ELR (cell line): ENCODE measurements at places on chromosomes 7 and 10.

- DNase-seq: peak; percentile 19
Measured at GRCh38 chr10:78301891-78302738, 268.5 kb downstream of the RPS24 start.

DNA sequence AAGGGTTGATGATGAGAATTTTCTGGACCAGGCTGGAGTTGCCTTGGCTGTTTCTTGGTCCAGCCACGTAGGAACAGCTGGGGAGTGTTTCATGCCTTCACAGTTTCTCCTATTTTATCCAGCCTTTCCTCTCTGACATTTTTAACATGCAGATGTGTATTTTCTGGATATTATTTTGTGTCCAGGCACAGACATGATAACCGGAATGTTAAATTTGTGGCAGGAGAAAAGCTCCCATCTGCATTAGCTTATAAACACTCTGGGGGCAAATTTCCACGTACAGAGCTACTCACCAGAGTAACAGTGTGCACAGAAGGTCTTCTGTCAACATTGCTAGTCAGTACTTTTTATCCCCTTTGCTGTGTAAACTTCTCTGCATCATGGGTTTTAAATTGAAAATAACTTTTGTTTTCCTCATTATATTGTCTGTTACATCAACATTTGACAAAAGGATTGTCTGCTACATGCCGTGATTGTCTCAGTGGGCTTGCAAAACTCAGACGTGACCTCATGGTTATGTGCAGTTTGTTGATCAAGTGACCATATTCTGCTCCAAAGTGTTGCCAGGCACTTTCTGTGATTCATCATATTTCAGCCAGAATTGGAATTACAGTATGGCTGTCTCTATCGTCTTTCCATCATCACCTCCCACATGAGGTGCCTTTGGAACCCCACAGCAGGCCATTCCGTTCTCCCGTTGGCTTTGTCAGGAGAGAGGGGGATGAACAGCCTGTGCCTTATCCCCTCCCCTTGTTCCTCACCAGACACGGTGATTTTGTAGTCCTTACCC is 41.4 kb downstream of the INSYN2A start:
- no peak for DNase-seq

DNA sequence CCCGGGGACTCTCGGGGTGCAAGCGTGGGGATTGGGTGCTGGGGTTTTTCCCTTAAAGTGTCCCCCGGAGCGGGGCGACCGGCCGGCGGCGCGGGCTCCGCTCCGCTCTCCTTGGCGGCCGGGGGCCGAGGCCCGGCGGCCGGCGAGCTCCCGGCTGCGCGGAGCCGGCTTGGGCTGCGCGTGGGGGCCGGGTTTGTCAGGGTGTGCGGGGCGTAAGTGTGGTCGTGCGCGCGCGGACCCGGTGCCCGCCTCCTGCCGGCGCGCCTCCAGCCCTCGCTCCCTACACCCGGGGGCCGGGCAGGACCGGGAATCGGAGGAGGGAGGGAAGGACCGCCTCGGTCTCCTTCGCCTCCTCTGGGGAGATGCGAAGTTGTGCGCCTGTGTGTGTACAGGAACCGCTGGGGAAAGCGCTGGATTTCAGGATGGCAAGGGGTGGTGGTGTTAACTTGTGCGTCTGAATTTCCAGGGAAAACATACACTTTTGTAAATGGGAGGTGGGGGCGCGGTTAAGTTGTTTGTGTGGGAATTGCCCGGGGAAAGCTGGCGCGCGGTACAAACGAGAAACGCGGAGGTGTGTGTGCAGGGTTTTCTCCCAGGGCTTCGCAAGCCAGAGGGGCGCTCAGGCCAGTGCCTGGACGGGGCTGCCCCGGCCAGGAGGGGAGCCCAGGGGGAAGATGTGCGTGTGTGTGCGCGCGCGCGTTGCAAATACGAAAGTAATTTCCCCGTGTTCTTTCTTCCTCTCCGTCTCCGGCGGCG is 737 bp downstream of the ZMIZ1 start:
- peak; percentile 63 for DNase-seq

- peak; percentile 88 for DNase-seq
Measured at GRCh38 chr10:123808906-123809305, 82.7 kb downstream of the CPXM2 start.

DNA sequence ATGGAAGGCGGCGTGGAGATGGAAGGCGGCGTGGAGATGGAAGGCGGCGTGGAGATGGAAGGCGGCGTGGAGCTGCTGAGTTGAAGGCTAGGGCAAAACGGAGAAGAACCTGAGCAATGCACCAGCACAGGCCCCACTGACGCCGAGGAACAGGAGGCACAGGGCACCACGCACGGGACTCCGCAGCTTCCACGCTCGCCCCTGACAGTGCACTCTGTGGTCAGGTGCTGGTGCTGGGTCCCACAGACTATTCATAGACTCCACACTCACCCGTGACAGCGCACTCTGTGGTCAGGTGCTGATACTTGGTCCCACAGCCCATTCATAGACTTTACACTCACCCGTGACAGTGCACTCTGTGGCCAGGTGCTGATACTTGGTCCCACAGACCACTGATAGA is 34.0 kb downstream of the CPXM2 start:
- no peak for DNase-seq

DNA sequence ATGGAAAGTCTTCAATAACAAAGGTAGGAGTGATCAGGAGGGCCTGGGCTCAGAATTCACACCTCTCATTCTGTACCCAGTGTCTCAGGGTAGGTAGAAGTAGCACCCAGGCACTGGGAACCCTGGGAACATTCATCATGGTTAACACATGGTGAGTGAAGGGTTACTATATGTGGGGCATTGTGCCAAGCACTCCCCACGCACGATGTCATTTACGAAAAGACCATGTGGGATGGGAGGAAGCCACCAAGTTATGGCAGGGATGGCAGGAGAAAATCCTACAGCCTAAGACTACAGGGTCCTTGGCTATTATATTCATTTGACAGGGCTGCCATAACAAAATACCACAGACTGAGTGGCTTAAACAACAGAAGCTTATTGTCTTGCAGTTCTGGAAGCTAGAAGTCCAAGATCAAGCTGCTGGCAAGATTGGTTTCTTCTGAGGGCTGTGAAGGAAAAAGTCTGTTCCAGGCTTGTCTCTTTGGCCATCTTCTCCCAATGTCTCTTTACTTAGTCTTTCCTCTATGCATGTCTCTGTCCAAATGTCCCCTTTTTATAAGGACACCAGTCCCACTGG is 27.7 kb upstream of the DDIT4 start:
- no peak for DNase-seq

DNA sequence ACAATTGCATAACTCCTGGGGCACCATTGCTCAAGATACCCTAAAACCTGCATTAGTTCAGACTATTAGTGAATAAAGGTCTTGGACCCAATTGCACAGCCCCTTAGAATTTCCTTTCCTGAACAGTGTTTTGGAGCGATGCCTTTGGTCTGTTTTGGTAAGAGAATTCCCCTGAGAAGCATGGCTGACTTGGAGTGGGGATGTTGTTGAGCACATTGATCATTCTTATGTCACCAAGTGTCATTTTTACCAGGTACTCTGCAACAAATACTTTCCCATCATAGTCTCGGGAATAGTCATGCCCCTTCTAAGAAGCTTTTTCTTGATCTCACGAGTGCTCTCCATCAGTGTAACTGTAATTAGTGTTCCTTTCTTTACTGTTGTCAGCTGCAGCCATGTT is 229.7 kb downstream of the GFRA1 start:
- DNase-seq: no peak

DNA sequence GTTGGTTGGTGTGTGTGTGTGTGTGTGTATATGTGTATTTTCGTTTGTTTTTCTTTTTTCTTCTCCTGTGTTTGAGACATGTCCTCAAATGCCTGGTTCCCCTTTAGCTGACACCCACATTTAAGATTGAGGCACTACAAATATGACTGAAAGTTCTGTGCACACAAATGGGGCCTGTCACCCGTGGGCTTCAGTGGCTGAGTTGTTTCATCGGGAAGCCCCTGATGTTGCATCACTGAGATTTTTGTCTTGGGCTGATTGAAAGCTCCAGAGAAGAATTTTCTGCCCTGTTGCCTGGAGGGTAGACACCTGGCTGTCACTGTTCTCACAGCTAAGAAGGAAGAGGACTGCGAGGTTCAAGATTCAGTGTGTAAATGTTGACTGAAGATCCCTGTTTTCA is 283.8 kb upstream of the C7orf33 start:
- DNase-seq: no peak

DNA sequence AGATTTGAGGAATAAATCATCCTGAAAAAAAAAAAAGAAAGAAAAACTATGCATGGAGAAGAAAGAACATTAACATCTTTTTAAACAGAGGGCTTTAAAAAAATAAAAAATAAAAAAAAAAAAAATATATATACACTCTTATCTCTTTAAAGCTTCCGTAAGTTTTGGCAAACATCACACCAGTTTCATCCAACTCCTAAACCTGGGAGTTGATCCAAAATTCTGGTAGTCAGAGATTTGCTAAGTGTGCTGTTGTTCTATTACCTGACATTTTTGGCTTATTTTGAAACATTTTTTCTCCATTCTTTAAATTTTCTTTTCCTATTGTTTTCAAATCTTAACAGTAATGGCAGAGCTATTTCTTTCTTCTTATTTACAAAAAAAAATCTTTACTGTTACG is 273.1 kb downstream of the AGMO start:
- DNase-seq: no peak

- DNase-seq: no peak
Measured at GRCh38 chr10:88178758-88179157, 315.3 kb downstream of the PTEN start.

GRCh38 chr7:147980826-147981813 is 609.4 kb upstream of the C7orf33 start:
- no peak for DNase-seq

DNA sequence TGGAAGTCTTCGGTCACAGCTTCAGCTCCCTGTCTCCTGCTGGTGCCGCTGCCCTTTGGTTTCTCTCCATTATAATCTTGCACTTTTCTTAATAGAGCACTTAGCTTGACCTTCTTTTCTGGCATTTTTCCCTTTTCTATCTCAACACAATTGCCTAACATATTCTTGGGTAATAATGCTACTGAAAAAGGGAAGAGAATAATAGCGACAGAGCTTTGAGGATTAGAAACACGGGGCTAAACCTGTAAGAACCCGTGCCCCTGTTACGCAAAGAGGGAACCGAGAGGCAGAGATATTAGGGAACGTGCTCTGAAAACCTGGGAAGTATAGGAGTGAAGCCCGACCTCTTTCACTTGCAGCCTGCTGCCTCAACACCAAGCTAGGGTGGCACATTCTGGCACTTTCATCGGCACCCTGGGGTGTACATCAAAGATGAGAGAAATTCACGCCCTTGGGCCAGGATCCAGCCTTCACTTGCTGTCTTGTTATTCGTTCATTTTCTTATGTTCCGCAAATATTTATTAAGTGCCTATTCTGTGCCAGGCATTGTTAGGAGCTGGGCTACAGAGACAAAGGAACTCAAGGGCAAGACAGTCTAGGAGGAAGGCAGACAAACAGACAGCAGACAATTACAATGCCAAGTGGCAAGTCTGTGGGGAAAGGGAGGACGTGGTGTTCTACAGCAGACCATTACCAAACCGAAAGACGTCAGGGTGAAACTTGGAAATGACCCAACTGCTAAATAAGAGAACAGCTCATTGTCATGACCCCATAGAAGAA is 33.0 kb upstream of the GALNTL5 start:
- DNase-seq: no peak

DNA sequence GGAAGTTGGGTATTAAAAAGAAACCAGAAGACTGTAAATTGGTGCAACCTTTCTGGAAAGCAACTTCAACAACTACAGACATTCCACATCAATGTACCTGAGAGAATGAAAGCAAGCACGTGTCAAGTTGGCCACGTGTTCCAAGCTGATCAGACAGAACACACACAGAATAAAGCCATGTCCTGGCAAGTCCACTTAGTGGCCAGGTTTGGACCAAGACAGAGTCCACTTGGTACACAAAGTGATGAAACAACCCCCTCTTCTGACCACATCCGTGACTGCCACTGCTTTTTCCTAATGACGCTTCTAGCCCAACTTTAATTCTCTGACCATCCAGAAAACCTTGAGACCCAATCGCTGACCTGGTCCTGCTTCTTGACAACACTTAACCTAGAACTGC is 109.4 kb downstream of the ABLIM1 start:
- DNase-seq: peak; percentile 55

- peak; percentile 22 for DNase-seq
Measured at GRCh38 chr7:94907811-94908322, 473 bp downstream of the PPP1R9A start.

DNA sequence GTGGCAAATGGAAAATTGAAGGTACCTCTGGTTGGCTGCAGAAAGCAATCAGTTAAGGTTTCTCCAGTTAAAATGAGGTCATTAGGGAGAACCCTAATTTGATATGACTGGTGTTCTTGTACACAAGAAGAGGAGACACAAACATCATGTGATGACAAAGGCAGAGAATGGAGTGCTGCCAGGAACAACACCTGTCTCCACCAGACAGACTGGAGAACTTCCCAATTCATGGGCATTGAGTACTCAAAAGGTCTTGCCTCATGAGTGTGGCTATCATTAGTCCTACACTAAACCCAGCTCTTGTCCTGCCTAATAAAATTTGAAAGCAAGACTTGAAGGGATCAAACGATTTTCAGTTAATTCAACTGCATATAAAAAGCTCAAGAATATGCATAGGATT is 152.6 kb downstream of the PTPN20 start:
- no peak for DNase-seq

- peak; percentile 76 for DNase-seq
Measured at GRCh38 chr7:518630-519483, 789 bp downstream of the PDGFA start.

DNA sequence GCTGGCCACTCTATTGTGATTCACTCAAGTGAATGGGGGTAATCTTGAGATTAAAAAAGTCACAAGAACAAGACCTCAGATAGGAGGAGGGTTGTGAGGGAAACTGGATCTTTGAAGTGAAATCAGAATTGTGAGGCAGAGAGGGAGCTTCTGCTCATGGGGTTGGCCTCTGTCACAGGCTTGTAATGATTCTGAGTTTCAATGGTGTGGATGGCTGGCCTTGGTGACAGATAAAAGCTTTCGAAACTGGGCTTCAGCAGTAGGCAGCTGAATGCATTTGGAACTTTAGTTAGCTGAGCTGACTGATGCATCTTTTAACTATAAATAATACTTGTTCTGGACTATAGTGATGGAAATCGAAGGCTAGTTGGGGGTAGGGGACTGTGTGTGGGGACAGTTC is 12.2 kb downstream of the TAS2R60 start:
- DNase-seq: no peak

- DNase-seq: no peak
Measured at GRCh38 chr7:155106356-155106755, 36.2 kb downstream of the HTR5A start.

DNA sequence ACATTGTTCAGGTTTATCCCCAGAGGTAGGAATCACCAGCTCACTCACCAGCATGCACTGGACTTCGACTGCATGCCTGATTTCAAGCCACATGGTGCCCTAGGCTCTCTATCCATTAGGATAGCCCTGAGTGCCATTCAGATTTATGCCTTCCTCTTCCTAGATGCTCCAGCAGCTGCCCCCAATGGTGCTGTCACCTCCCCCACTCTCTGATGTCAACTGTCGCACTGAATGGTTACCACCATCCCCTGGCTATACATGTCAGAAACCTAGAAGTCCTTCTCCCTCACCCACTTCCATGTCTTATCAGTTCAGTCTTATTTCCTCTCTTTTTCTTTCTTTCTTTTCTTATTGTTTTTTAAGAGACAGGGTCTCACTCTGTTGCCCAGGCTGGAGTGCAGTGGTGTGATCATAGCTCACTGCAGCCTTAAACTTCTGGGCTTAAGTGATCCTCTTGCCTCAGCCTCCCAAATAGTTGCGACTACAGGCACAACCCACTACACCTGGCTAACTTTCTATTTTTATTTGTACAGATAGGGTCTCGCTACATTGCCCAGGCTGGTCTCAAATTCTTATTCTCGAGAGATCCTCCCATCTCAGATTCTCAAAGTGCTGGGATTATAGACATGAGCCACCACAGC is 2.9 kb downstream of the SFXN4 start:
- no peak for DNase-seq

GRCh38 chr7:29971566-29972314 is 17.9 kb downstream of the SCRN1 start:
- DNase-seq: no peak
